ENCODE measurements at places on chromosomes 3 and 15.

DNA sequence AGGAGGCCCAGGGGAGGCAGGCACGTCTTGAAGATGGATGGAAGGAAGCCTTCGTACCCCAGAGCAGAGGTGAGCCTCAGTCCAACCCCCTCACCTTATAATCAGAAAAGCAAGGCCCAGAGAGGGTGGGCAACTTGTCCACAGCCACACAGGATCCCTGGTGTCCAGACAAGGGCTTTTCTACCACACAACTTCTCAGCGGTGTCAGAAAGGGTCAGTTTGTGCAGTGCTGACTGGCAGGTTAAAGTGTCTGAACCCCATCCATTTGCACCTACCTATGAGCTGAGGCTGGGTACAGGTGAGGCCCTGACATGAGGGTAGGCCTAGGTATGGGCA lies 8.6 kb downstream of the IGDCC3 start:
- DNase-seq: no peak

GRCh38 chr3:9130345-9131305 lies 118.8 kb downstream of the SRGAP3 start:
- DNase-seq: no peak

GRCh38 chr15:77384086-77384485 lies 35.8 kb downstream of the PEAK1 start:
- no peak for DNase-seq

DNA sequence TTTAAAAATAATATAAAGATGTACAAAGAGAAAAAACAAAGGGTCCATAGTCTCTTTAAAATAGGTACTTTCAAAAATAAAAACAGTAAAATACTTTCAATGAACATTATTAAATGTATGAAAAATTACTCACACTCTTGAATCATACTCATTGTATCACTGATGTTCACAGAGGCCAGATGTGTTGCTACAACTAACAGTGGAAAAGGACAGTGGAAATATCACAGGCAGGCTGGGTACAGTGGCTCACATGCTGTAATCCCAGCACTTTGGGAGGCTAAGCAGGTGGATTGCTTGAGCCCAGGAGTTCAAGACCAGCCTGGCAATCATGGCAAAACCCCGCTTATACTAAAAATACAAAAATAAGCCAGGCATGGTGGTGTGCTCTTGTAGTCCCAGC lies 26.8 kb downstream of the NPHP3 start:
- no peak for DNase-seq

DNA sequence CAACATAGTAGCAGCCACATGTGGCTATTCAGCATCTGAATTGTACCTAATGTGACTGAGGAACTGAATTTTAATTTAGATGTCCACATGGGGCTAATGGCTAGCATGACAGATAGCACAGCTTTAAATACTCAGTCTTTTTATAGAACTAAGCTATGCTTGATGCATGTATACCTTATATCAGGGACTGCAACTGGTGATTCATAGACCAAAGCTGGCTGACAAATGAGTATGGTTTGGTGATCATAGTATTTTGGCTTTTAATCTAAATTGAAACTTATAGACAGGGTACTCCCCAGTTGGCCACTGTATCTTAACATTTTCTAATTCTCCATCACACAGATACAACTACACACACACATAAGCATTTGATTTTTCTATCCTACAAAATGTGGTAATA lies 83.6 kb downstream of the IGSF11 start:
- no peak for DNase-seq

Data from amniotic stem cell (primary cell).